HL-60 (cell line): ENCODE measurements at places on chromosomes 16 and 17.

GRCh38 chr17:12521416-12521815 is 144.3 kb upstream of the MYOCD start:
- DNase-seq: no peak

GRCh38 chr17:67107811-67108775 is 63.7 kb downstream of the CACNG1 start:
- DNase-seq: no peak

- DNase-seq: peak; percentile 40
Observed at GRCh38 chr16:23060458-23061320, 88.6 kb downstream of the USP31 start.

- no peak for DNase-seq
Observed at GRCh38 chr16:23505671-23506605, 4.4 kb downstream of the GGA2 start.

DNA sequence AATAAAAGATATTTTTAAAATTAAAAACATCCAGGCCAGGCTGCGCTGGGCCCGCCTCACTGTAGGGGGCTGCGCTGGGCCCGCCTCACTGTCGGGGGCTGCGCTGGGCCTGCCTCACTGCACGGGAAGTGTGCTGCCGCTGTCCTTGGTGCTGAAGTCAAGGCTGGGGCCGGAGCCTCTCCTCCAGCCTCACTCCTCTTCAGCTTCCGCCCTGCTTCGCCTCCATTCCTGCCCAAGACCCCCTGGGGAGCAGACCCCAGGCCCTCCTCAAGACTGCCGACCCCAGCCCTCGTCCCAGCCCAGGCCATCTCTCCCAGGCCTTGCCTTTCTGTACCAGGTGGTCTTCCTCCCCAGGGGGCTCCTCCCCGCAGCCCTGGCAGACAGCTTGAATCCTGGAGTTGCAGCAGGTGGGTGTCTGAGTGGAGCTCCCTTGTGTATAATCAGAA is 26.2 kb downstream of the ENDOV start:
- peak; percentile 24 for DNase-seq

DNA sequence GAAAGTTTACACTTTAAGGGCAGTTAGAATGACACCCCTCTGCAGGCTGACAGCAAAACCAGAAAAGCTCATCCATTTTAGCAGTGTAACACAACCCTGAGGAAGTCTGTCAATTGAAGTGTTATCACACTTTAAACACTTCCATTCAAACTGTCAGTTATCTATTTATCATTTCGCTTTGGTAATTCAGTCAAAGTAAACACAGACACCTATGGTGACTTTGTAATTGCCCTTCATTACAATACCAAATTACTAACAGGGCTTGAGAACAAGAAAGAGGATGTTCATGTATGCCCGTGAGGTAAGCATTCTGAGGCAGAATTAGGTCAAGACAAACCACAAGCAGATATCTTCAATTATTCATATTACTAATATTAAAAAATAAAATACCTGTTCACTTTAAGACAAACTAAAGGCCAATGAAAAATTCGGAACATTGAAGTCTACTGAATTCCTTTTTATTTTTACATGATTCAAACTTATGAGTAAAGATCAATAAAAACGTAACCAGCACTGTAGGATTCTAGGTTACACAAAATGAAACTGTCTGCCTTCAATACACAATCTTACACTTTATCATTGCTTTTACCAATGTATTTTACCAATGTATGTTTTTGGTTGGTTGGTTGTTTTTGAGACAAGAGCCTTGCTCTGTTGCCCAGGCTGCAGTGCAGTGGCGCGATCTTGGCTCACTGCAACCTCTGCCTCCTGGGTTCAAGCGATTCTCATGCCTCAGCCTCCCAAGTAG is 57.1 kb downstream of the BRIP1 start:
- no peak for DNase-seq

- DNase-seq: no peak
Observed at GRCh38 chr16:82834151-82834815, 207.5 kb downstream of the CDH13 start.

DNA sequence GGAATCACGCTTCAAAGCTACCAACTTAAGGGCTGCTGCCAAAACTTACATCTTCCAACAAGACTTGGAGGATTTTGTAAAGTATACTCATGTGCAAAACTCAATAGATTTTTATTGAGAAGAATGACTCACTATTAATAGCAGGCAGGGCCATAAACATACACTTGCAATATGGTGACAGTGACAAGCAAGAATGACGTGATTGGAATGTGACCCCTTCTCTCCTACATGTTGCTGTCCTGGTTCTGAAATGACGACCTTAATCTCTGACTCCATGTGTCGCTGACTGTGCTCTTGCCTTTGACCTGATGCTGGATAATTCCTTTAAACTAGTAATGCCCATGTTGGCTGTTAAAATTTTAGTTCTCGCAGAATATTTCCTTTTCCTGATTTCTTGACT is 174.5 kb downstream of the PARN start:
- DNase-seq: no peak
